H1 (cell line): ENCODE measurements at places on chromosomes 4 and X.

- no peak overlapping the region for H3K4me3 ChIP-seq
- DNase-seq, result no peak
- no peaks in the 10 kb centered on the region; the same call in 1 of the 2 replicates for H3K4me1 ChIP-seq
- H3K27ac ChIP-seq, result no peak overlapping the region
- no peaks in the 10 kb centered on the region for H3K36me3 ChIP-seq
- H3K27me3 ChIP-seq, result no peaks in the 10 kb centered on the region
These were observed 57.9 kb upstream of the STIM2 start for GRCh38 chr4:26802790-26803189.

- no peaks in the 10 kb centered on the region for H3K4me1 ChIP-seq
- no peaks in the 10 kb centered on the region for H3K36me3 ChIP-seq
- no peak overlapping the region for H3K27ac ChIP-seq
- H3K27me3 ChIP-seq, result no peaks in the 10 kb centered on the region
- H3K4me3 ChIP-seq, result no peak overlapping the region
These were observed 414.1 kb downstream of the CENPC start for GRCh38 chr4:67131224-67131623.

DNA sequence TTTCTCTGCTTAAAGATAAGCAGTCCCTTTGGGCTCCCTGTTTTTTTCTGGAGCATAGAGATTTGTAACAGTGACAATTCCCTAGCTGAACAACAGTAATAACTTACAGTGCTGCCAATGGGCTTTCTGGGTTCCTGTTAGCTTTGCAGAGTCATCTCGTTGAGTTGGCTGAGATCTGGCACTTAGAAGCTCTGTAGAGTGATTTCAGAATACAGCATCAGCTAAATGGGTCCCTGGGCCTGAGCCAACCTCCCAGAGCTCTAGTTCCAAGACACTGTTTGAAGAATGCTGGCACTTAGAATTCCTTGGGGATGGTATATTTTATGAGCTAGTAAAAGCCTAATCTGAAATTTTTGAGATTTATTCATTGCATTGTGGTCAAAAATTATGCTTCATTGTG lies 43.5 kb upstream of the SERTM2 start:
- H3K36me3 ChIP-seq, result no peaks in the 10 kb centered on the region
- H3K27me3 ChIP-seq, result no peaks in the 10 kb centered on the region
- H3K4me3 ChIP-seq, result no peak overlapping the region
- H3K4me1 ChIP-seq, result no peaks in the 10 kb centered on the region

DNA sequence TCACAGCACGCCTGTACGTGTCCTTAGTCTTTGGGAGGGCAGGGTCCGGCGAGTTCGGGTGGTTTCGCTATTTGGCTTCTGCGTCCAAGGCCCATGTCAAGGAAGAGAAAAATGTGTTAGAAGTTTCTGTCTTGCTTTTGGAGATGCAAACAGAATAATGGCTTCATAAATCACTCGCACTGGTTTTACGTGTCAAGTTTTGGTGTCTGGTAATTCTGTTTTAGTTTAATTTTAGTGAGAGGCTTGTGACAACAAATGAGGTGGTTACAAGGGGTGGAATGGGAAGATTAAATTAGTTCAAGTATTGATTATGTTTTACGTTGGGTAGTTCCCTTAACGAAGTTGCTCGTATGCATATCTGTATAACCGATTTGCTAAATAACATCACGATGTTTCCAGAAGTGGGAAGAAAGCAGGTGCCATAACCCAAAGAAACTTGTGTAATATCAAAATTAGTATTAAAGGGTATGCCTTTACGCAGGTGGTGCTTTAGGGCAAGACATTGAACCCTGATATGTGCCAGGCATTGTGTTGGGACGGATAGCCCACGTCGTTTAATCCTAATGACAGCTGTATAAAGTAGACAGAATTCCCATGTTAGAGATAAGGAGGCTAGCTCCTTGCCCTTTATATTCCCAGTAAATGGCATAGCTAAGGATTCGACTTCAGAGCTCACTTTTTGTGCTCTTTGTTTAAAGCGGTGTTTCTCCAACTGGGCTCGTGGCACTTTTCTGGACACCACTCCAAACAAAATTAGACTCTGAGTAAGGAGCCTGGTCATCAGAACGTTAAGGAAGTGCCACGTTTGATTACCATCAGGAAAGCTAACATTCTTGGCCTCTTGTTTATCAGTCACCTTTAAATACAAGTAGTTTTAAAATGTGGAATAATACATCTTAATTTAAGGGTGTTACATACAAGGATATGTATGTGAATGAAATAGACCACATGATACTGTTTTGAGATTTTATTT lies 843 bp downstream of the RPL34 start:
- peak overlapping the region; percentile 92 for H3K27ac ChIP-seq
- no peak for DNase-seq
- peaks cover 6% of the 10 kb centered on the region for H3K4me1 ChIP-seq
- peaks cover 48% of the 10 kb centered on the region for H3K36me3 ChIP-seq
- H3K27me3 ChIP-seq, result no peaks in the 10 kb centered on the region

- no peaks in the 10 kb centered on the region for H3K36me3 ChIP-seq
- DNase-seq, result no peak
- H3K27me3 ChIP-seq, result no peaks in the 10 kb centered on the region
- H3K4me1 ChIP-seq, result no peaks in the 10 kb centered on the region
- no peak overlapping the region for H3K27ac ChIP-seq
- no peak overlapping the region for H3K4me3 ChIP-seq
These were observed 236.3 kb upstream of the GYPA start for GRCh38 chr4:144376866-144377265.

- no peak overlapping the region for H3K27ac ChIP-seq
- no peaks in the 10 kb centered on the region for H3K36me3 ChIP-seq
- H3K27me3 ChIP-seq, result no peaks in the 10 kb centered on the region
- no peak overlapping the region for H3K4me3 ChIP-seq
These were observed 2234.4 kb downstream of the ARAP2 start for GRCh38 chr4:34009951-34010350.

DNA sequence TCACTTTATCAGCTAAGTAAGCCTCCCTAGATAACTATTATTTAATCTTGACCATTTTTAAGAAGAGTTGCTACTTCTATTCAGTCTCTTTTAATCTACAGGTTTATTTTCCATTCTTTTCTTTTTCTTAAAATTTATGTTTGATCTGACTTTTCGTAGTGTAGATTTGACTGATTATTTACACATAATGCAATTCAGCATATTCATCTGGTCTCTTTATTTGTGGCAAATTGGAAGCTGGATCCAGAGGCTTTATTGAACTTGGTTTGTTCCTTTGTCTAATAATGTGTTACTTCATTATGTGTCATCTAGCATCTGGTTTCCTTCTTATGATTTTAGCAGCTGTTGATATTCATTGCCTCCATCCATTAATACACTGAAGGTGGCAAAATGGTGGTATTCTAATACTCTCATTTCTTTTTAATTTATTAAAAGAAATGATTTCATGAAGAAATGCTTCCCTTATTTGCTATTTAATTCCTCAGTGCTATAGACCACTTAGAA lies 113.0 kb downstream of the FBXW7 start:
- H3K4me3 ChIP-seq, result no peak overlapping the region
- H3K27me3 ChIP-seq, result no peaks in the 10 kb centered on the region
- DNase-seq, result no peak
- peaks cover 8% of the 10 kb centered on the region; the same call in 1 of the 2 replicates for H3K4me1 ChIP-seq
- no peak overlapping the region for H3K27ac ChIP-seq
- no peaks in the 10 kb centered on the region for H3K36me3 ChIP-seq
